ENCODE measurements at places on chromosomes 13 and 19. TPM values are rescaled to one million over a fixed set of nuclear protein-coding genes. Genes with fewer than 3 reads are reported as not detected.

The OR7A5 gene
- polyA plus RNA-seq: not detected

The NBEA gene
- polyA plus RNA-seq: 2.6 TPM

The ZNF568 gene
- 8.2 TPM for polyA plus RNA-seq

The FXYD7 gene
- polyA plus RNA-seq: 6.3 TPM

The SHISA2 gene
- polyA plus RNA-seq: not detected

The UGGT2 gene
- 0.39 TPM for polyA plus RNA-seq

The RAB3A gene
- polyA plus RNA-seq: 5.3 TPM

The HNRNPA1L2 gene
- polyA plus RNA-seq: 10.7 TPM

The TEAD2 gene
- polyA plus RNA-seq: 5.8 TPM

DNA sequence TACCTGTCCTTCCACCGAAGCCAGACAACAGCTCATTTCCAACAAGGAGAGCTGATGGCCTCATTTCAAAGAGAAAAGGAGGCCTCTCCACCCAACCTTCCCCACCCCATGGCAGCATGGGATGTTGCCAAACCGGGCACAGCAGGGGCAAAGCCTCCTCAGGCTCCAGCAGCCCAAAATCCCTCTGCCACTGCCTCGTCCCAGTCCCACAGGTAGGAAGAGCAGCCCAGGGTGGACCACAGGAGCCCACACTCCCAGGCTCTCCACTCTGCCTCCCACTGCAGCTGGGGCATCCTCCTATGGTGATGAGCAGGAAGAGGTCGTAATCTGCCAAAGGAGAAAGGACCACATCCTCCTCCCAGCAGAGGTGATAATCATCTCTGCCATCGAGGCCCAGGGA, 50.9 kb downstream of the PEPD start:
- no peaks in the 10 kb centered on the region for H3K36me3 ChIP-seq
- no peak for DNase-seq
- no peak overlapping the region for H3K27ac ChIP-seq
- no peaks in the 10 kb centered on the region for H3K4me1 ChIP-seq
- H3K4me3 ChIP-seq: no peak overlapping the region

DNA sequence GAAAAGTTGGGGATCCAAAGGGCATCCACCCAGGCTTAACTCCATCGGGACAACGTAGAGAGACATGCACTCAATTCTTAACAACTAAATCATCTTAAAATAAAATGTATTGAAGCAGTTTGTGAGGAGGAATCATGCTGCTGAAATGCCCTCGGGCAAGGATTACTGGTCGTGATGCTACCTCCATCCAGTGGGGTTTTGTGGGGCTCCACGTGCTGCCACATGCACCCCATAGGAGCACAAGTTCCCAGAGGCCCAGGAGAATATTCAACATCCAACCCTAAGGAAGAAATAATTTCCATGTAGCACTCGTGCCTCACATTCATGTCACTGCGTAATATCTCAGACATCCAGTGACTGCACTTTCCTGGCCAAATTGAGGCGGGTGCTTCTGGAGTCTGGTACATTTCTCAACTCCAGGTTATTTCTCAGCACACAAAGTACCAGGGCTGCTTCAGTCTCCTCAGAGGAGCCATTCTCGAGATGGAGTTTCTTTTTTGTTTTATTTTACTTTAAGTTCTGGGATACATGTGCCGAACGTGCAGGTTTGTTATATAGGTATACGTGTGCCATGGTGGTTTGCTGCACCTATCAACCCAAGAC, 429.8 kb downstream of the FOXO1 start:
- H3K4me1 ChIP-seq: no peaks in the 10 kb centered on the region
- no peak for DNase-seq
- no peaks in the 10 kb centered on the region for H3K36me3 ChIP-seq
- no peak overlapping the region for H3K27ac ChIP-seq
- no peaks in the 10 kb centered on the region for H3K27me3 ChIP-seq

- H3K4me1 ChIP-seq: no peaks in the 10 kb centered on the region
- no peaks in the 10 kb centered on the region for H3K27me3 ChIP-seq
- H3K36me3 ChIP-seq: no peaks in the 10 kb centered on the region
- no peak overlapping the region for H3K27ac ChIP-seq
Observed at GRCh38 chr13:37968555-37968954, 99.0 kb upstream of the TRPC4 start.

DNA sequence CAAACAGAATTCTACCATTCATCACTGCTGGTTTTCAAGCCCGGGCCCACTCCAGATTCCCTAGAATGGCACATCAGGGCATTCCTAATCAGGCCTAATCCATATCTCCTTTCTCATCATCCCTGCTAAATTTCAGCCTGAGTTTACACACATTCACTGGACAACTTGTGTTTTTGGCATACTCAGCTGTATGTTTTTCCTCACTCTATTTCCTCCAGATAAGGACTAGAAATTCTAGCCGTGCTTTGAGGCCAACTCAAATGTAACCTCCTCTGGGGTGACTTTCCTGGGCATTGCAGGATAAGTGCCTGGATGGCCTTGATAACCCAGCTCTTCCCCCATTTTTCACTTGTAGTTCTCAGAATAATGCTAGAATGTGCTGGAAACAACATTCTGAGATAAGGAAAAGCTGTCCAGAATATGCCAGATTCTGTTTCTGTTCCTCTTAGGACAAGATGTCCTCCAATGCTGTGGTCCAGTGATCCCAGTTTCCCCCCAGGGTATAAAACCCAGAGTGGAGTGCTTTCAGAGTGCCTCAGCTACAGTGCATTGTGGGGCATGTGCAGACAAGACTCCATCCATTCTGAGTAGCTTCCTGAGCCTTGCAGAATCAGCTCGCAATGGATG, 66.9 kb upstream of the CLDN10 start:
- no peak overlapping the region for H3K4me3 ChIP-seq
- H3K27me3 ChIP-seq: no peaks in the 10 kb centered on the region
- H3K36me3 ChIP-seq: no peaks in the 10 kb centered on the region
- no peak for DNase-seq

- H3K4me3 ChIP-seq: no peak overlapping the region
- no peaks in the 10 kb centered on the region for H3K36me3 ChIP-seq
- no peak for DNase-seq
- no peak overlapping the region for H3K27ac ChIP-seq
Observed at GRCh38 chr19:18161636-18162002, 8.7 kb downstream of the PIK3R2 start.

- DNase-seq: no peak
- no peak overlapping the region for H3K4me3 ChIP-seq
- H3K4me1 ChIP-seq: peaks cover 68% of the 10 kb centered on the region
- peak overlapping the region; percentile 29 for H3K27ac ChIP-seq
- H3K36me3 ChIP-seq: peaks cover 42% of the 10 kb centered on the region
- H3K27me3 ChIP-seq: no peaks in the 10 kb centered on the region
Observed at GRCh38 chr13:99370481-99371275, 63.5 kb upstream of the GPR183 start.

GRCh38 chr13:64410276-64411053, 2819.7 kb downstream of the PCDH9 start:
- H3K27me3 ChIP-seq: no peaks in the 10 kb centered on the region
- no peak for DNase-seq
- H3K4me1 ChIP-seq: no peaks in the 10 kb centered on the region
- no peaks in the 10 kb centered on the region for H3K36me3 ChIP-seq

GRCh38 chr13:73717632-73718031, 416.6 kb downstream of the KLF12 start:
- H3K36me3 ChIP-seq: peaks cover 23% of the 10 kb centered on the region
- no peak overlapping the region for H3K4me3 ChIP-seq
- no peaks in the 10 kb centered on the region for H3K27me3 ChIP-seq
- H3K27ac ChIP-seq: no peak overlapping the region

GRCh38 chr19:990119-990571, 6.0 kb downstream of the WDR18 start:
- H3K36me3 ChIP-seq: peaks cover 30% of the 10 kb centered on the region
- no peak overlapping the region for H3K27ac ChIP-seq
- DNase-seq: no peak
- no peaks in the 10 kb centered on the region for H3K4me1 ChIP-seq
- no peaks in the 10 kb centered on the region for H3K27me3 ChIP-seq
- no peak overlapping the region for H3K4me3 ChIP-seq

- no peak for DNase-seq
- H3K4me3 ChIP-seq: no peak overlapping the region
- H3K36me3 ChIP-seq: peaks cover 2% of the 10 kb centered on the region
- H3K27ac ChIP-seq: no peak overlapping the region
- H3K4me1 ChIP-seq: peaks cover 12% of the 10 kb centered on the region
Observed at GRCh38 chr19:2567580-2567979, 91.7 kb downstream of the GADD45B start.

- no peak overlapping the region for H3K4me3 ChIP-seq
- no peaks in the 10 kb centered on the region for H3K4me1 ChIP-seq
- H3K27me3 ChIP-seq: no peaks in the 10 kb centered on the region
- H3K36me3 ChIP-seq: peaks cover 55% of the 10 kb centered on the region
- DNase-seq: no peak
Observed at GRCh38 chr19:47363758-47364531, 14.8 kb downstream of the DHX34 start.
